ENCODE measurements at places on chromosomes 1 and 21. TPM values are rescaled to one million over a fixed set of nuclear protein-coding genes. Genes with fewer than 3 reads are reported as not detected.

The NBPF10 gene
- 2.5 TPM for total RNA-seq

The OR2T1 gene
- not detected for total RNA-seq

DNA sequence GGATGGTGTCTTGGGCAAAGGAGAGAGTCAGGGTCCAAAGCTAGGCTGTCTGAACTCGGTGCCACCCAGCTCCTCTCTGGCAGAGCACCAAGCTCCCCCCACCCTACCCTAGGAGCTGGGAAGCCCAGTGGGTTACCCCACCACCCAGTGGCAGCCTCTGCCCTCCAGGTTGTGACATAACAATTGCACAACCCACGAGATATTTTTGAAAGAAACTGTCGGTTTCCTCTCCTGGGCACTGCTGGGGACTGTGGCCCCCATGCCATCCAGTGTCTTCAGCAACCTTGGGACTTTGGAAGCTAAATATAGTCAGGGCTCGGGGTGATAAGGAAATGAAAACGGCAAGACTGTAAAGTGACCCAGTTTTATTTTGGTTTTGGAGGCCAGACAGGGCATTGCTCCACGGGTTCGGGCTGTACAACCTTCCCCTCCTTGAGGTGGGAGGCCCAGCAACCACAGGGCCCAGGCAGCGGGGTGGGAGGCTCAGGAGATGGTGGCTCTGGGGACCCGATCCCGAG, 1.4 kb downstream of the CITED4 start:
- DNase-seq: no peak

DNA sequence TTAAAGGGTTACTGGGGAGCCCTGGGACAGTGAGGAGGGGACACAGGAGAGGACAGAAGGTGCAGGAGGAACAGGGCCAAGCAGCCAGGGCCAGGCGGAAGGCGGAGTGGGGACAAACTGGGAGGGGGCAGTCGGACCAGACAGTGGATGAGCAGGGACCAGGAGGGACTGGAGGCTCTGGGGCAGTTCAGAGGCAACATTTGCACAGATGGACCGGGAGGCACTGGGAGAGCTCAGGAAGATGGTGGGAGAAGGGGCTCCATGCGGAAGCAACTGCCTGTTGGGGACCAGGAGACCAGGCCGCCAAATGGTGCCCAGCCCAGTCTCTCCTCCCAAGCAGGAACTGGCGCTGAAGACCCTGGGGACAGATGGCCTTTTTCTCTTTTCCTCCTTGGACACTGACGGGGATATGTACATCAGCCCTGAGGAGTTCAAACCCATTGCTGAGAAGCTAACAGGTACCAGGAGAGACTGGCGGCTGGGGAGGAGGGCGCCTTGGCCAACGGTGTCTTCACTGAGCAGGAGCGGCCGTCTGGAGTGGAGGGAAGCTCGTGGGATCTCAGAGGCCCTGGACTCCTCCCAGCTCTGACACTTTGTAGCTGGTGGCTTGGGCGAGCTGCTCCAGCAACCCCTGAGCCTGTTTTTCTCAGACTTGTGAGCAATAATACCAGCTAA, 847 bp downstream of the SELENON start:
- DNase-seq: peak; percentile 48

GRCh38 chr21:39125752-39126485, 57.3 kb downstream of the PSMG1 start:
- DNase-seq: no peak

GRCh38 chr1:158685085-158685484, 1.4 kb downstream of the SPTA1 start:
- no peak for DNase-seq

All from Peyer's patch (tissue), 4 donors.